ENCODE measurements at places on chromosomes 4 and X.

DNA sequence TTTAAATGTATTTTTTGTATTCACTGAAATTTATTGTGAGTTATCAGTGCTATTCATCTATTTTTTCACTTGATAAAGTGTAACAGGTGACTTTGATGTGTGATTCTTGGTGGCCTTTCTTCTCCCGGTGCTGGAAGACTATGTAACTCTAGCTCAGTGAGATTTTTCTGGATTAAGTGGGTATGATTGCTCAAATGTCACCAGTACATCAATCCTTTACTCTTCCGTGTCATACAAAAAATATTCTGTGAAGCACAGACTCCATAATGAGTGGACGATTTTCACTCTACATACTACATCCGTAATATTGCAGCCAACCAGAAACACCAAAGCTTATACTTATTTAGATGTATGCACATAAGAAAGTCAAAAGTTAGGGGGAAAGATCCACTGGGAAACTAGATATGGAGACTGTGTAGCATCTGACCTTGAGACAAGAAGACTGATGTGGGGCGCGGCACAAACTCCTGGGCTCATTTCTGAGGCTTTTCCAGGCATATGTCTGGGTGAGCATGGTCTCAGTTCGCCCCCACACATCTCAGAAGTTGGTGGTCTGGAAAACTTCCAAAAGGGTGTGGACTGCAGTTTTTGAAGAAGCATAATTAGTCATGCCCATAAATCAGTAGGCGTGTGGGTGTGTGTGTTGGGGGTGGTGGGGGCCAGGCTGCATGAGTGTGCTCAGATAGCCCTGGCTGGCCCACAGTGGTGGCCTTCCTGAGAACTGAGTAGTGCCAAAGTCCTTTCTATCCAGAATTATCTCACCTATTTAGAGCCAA, 53.9 kb upstream of the TENM3 start:
- DNase-seq: no peak

DNA sequence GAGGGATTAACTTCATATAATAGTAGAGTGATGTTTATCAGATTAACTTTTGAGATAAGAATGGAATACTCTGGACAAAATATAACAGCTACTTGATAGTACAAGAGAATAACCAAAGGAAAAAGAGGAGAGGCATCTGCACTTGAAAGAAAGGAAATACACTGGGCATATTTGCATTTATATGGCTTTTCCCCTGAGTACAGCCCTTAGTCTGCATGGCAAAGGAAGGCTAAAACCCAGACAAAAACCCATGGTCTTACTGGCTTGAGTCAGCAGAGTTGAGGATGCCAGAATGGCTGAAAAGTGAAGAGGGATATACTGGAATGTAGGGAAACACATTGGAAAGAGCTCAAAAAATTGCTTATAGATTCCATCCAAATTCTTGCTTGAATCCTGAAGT, 101.6 kb downstream of the COL4A5 start:
- DNase-seq: no peak

DNA sequence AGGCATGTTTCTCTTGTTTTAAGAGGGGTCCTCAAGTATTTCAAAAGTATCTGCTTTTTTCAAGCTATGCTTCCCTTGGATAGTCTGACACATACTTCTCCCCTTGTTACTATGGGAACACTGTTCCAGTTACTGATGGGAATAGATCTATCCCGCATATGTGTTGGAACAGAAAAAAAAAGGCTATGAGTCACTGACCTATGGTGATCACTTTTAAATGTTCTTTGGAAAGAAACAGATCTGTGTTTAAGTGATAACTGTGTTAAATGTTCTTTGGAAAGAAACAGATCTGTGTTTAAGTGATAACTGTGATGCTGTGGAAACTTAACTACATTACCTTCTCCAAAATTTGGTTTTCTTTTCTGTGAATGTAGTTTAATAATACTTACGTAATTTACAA, 303.2 kb downstream of the TEX13C start:
- DNase-seq: no peak

DNA sequence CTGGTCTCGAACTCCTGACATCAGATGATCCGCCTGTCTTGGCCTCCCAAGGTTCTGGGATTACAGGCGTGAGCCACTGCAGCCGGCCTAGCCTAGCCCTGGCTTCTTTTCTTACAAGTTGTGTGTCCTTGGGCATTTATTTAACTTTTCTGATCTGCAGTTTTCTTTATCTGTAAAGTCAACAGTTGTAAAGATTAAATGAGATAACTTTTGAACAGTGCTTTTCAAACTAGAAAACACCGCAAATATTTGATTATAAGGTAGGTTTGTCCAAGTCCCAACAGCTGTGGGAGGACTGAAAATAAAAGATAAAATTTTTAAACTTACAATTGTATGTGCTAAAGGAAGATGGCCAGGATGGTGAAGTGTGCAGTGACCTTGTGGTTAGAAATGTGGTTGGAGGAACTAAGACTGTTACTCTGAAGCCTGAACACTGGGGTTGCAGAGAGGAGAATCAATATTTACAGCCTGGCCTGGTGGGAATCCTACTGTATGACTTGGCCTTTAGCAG, 44.8 kb downstream of the GSX2 start:
- no peak for DNase-seq
